Activated CD8-positive, alpha-beta memory T cell treated with anti-CD3 and anti-CD28 coated beads for 4 hours (primary cell): ENCODE measurements at places on chromosomes 7 and 10.

- no peak for DNase-seq
Observed at GRCh38 chr7:154844955-154845354, 158.0 kb downstream of the PAXIP1 start.

DNA sequence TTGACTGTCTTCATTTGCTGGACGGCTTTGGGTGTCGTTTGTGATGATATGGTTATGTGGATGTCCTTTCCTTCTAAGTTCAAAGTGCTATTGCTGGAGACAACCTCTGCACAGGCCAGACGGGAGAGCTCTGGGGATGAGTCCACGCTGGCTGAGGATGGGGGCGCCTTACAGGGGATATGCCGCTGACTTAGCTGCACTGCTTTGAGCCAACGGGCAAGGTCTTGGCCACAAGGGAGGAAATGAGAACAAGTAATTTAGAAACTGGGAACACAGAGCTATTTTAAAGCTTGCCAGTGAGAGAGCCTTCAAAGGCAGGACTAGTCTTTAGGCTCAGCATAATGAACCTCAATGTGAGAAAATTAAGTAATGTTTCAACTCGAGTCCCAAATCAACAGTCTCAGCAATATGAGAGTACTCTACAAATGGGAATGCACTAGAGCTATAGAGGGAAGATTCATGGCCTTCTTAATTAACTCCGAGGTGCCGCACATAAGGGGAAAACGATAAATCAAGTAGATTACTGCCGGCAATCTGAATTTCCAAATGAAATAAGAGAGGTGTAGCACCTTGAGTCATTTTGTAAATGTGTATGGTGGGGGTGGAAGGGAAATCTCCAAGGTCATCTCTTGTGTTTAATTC, 209.3 kb downstream of the JAZF1 start:
- no peak for DNase-seq

GRCh38 chr7:94823947-94824346, 83.4 kb upstream of the PPP1R9A start:
- DNase-seq: no peak

GRCh38 chr7:130488392-130489139, 3.3 kb upstream of the MEST start:
- no peak for DNase-seq

- DNase-seq: no peak
Observed at GRCh38 chr7:151813997-151814396, 62.9 kb downstream of the PRKAG2 start.

DNA sequence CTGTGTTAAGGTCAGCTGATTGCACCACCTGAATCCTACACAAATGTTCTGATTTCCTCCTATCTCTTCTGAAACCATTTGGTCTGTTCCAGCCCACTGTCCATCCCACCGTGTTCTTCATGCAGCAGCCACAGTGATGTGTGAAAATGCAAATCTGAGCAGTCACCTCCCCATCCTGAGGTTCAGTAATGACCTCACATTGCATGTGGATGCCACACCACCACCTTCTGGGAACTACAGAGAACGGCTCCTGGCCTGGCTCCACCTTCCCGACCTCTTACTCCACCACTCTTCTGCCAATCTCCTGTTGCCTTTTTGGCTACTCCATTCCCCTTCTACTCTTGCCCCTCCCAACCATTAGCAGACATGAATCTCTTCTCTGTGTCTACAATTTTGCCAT, 244.4 kb downstream of the TNS3 start:
- no peak for DNase-seq

GRCh38 chr7:155788616-155789000, 23.7 kb downstream of the SHH start:
- no peak for DNase-seq

DNA sequence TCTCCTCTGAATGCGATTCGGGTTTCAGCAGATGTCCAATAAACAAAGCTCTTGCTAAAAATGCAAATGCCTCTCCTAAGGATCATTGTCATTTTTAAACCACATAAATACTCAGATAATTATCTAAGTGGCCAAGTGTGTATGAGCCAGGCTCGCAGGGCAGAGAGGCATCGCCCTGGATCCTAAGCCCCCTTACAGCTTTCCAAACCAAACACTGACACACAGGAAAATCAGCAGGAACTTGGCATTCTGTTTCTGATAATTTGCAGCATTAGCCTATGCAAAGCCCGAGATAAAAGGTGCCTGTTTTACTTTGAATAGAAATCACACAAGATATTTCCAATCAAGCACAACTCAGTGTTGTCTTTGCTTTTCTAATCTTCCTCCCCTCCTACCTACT, 134.4 kb downstream of the ABCA13 start:
- no peak for DNase-seq

DNA sequence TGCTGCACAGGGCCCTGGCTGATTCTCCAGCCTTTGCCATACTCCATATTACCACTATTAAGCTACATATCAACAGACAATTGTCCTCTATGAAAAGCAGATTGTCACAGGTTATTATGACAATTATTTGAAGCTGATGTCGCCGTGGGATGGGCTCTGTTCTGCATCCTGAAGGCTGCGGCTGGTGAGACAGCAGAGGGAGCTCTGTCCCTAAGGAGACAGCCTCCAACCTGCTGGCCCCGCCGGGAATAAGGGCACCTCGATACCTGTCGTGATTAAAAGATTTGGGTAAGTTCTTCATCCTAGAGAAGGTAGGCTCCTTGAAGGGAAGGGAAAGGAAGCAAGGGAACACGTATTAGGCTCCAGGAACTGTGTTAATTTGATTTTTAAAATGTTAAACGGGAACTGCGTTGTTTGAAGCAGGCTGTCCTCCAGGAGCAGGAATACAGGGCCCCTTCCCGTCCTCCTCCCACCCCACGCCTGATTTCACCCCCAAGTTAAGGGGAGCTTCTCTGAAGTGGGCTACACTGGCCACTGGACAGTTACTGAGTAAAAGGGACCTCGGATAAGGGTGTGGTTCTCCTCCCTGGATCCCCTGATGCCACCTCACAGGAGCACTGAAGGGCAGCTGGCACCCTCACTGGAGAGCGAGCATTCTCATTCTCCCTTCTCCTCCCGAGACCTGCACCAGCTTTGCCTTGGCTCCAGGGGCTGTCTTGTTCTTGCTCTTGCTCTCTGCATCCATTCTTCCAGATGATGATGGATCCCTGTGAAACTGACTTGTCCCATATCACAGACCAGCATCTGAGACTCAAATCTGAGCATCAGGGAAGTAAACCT, 11.8 kb upstream of the TIAL1 start:
- no peak for DNase-seq

- DNase-seq: no peak
Observed at GRCh38 chr10:3372281-3372680, 199.7 kb upstream of the PITRM1 start.

GRCh38 chr7:116231949-116232348, 21.6 kb downstream of the TES start:
- DNase-seq: no peak

DNA sequence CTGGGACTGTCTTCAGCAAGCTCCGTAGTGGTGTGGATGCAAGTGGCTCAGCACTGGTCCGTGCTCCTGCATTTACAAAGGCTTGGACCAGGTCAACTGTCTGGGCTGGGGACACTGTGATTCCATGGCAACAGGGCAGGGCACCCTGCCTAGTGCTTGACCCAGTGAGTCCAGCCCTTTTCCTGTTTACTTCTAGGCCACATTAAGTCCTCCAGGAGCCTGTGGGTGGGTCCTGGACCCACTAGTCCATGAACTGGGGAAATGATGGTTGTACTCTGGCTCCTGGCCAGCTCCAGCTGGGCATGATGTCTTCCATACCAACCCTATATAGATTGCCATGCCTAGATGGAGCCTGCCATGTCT, 152.0 kb downstream of the RPS24 start:
- no peak for DNase-seq

DNA sequence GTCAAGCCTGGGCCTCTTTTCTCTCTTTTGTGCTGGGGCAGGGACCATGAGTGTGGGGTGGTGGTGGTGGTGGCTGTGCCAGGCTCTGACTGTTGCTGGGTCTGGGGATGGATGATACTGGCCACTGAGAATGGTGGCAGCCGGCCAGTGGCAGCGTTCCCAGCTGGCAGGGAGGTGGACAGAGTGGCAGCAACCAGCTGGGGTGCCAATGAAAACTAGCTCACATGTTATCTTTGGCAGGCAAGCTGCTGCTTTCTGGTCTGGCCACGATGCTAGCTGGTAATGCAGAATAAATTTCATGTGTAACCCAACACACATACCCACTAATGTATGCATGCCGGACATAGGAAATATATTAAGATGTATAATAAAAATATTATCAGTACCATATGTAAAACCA, 95.0 kb upstream of the SLC26A5 start:
- DNase-seq: no peak

DNA sequence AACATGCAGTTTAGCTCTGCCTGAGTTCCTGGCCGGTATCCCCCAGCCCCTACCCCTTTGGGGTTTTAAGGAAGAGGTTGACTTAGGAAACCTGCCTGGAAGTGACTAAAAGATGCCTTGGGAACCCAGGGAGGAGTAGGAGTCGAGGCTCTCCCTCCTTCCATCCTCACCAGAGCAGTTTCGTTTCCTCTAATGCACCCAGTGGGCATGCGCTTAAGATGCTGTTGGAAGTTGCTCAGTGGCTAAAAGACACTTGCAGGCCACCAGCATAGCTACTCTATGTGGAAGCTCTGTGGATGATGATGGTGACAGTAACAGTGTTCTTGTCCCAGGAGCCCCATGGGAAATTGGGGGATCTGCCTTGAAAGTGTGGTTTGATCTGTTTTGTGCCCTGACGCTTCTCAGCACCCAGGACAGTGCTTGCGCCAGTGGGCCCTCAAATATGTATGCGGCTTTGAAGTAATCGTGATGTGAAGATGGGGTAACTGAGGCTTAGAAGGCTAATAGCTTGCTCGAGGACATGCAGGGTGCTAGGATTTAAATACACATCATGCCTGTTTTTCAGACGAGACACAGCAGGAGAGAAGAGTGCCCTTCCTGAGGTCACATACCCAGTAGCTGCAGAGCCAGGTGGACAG, 32.0 kb downstream of the TBATA start:
- DNase-seq: no peak

GRCh38 chr7:14892961-14893360, 9.6 kb downstream of the DGKB start:
- no peak for DNase-seq

DNA sequence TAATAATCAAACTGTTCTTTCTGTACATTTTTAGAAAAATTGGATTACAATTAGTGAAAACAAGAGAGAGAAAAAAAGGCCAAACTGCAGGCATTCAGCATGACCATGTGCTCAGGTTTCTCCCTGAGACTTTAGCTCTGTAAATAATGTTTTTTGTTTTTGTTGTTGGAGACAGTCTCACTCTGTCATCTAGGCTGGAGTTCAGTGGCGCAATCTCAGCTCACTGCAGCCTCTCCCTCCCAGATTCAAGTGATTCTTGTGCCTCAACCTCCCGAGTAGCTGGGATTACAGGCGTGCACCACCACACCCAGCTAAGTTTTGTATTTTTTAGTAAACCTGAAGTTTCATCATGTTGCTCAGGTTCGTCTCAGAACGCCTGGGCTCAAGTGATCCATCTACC, 23.0 kb downstream of the BZW2 start:
- no peak for DNase-seq

DNA sequence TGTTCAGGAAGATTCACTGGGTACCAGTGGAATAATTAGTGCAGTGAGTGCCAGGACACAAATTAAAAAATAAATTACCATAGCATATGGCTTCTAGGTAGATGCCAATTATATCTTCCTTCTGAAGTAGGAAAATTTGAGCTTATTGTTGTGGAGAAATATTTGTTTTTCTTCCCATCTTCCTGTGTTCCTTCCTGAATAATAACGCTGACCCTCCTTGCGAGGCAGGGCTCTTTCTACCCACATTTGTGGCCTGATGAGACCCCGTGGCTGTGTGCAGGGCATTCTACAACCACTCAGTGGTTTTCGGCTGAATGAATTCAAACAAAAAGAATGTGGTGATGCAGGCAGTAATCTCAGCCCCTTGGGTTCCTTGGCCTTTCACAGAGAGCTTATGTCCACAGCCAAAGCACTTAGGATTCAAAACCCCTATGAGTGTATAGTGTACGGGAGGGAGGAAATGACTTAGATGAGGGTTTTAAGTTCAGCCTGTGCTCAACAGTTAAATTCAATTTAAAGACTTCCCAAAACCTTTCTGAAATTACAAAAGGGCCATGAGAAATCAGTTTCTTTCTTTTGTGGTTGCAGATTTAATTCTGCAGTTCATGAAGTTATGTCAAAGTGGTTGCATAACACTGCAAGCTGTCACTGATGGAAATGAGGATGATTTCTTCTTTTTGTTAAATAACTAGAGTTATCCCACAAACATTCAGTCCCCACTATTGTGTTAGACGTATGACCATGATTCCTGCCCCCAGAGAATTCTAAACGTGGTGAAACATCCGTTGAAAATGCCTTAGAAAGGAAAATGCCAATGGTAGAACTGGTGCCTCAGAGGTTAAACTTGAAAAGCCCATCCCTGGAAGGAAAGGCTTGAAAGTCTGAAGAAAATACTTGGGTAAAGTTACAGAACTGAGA, 255.3 kb downstream of the FZD1 start:
- DNase-seq: no peak

DNA sequence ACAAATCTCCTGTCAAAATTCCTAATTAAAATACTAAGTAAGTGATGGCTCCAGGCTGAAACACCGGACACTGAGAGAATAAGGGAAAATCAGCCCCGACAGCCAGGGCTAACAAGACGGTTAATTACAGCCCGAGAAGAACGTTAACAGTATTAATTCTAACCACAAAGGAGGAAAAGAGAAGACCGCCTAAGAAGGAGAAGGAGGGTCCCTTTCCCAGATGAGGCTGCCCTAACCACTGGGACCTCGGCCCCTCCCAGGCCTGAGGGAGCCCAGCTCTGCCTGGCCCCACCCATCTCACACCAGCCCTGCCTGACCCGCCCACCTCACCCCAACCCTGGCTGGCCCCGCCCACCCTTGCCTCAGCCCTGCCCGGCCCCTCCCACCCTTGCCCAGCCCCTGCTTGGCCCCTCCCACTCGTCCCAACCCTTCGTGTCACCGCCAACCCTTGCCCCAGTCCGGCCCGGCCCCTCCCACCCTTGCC, 51.3 kb downstream of the PWWP2B start:
- DNase-seq: no peak

DNA sequence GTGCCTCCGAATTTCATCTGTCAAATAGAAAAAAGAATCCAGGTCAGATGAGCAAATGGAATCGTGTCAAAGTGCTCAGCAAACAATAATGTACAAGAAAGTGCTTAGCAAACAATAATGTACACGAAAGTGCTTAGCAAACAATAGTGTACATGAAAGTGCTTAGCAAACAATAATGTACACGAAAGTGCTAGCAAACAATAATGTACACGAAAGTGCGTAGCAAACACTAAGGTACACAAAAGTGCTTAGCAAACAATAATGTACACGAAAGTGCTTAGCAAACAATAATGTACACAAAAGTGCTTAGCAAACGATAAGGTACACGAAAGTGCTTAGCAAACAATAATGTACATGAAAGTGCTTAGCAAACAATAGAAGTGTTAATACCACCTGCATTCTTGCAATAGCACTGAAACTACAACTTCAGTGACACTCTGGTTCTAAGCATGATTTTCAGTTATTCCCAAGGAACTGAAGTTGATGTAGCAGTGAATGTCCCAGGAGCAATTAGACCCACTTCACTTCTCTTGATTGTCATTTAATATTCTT, 33.4 kb upstream of the MYL10 start:
- no peak for DNase-seq

GRCh38 chr10:78778444-78779338, 290.1 kb upstream of the ZMIZ1 start:
- DNase-seq: no peak
